ENCODE measurements at places on chromosomes 4 and X.

GRCh38 chrX:65667157-65667502, 324 bp upstream of the MSN start:
- no peak for DNase-seq

DNA sequence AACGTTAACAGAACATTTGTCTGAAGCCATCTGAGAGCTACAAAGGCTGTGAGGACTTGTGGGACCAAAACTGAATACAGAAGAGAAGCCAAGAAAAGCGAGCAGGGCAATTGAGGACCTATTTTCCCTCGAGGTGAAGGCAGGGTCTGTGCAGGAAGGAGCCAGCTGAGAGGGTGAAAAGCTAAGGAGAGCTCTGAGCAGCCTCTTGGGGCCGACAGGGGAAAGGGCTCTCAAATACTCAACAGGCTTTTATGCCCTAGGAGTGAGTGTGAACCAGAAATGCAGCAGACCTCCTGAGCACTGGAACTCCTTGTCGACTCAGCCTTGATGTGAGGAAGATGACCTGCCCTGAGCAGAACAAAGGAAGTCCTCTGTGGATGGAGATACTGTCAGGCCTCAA, 54.2 kb downstream of the C4orf50 start:
- no peak for DNase-seq

GRCh38 chr4:139457318-139457717, 3.4 kb downstream of the RAB33B start:
- no peak for DNase-seq

DNA sequence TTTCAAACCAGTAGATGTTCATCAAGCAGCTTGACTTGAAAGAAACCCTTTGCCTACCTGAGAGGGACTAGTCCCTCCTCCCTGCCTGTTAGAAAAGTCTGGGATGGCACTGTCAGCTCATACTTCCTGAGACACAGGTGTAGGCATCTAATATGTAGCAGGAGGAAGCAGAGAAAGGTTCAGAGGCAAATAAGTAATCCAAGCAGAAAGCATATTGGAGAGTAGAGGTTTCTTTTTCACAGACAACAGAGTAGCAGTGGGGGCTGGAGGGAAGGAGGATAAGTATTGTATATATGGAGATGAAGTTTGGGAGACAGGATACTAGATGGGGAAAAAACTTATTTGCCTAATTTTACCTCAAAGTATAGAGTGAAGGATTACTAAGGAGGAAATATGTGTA, 81.5 kb downstream of the FNIP2 start:
- DNase-seq: no peak

GRCh38 chr4:26765515-26765914, 95.1 kb upstream of the STIM2 start:
- no peak for DNase-seq

- DNase-seq: no peak
Observed at GRCh38 chrX:108148524-108148923, 56.9 kb downstream of the ATG4A start.

DNA sequence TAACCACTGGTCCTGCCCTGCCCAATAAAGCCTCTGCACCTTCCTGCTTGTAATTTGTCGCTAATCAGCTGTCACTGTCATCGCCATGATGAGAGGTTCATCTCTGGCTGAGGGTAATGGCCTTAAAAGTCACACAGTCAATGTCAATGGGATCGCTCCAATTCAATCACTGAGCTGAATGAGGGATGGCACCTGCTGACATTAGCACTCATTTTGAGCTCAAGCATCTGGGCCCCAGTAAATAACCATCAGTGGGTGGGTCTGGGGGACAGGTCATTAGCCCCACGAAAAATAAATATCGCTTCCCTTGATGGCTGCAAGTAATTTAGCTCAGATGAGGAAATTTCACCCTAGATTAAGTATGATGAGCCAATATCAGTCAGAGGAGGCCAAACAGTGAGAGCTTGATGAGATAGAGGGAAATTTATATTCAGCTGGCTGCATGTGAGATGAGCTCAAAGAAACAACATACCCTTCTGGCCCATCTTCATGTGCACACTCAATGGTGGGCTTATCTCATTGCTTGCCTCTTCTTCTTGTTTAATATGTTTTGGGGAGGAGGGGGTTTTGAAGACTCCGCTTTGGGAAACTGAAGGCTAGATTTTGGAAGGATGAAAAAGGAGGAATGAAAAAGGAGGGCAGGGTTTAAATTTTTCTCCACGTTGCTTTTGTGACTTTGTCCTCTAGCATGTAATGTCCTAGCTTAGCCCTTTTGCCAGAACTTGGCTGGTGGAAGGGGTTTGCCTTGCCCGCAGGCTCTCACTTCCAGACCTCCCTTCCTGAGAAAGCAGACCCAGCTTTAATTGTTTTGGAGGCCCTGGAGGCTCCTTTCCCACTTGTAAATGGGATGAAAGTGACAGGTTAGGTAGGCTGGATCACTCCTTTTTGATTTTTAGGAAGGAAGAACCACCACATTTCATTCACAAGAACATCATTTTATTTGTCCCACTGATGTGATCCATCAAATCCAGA, 84.8 kb upstream of the PAQR3 start:
- no peak for DNase-seq

DNA sequence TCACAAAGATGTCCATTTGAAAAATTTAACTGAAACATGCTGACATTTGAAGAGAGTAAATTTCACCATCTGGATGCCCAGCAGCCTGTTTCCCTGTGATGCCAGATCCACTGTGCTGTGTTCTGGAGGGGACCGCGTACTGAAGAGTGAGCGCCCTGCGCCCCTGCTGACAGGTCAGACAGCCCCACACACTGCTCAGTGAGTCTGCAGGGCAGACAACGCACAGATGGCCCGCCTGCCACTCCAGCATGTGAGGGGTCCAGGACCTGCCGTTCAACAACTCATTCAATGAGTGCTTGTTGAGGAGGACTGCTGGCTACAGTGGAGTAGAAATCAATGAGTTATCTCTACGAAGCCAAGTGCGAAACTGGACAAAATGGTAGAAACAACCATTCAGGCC, 49.2 kb downstream of the FGFRL1 start:
- no peak for DNase-seq

- no peak for DNase-seq
Observed at GRCh38 chr4:80897537-80898303, 132.8 kb upstream of the BMP3 start.

DNA sequence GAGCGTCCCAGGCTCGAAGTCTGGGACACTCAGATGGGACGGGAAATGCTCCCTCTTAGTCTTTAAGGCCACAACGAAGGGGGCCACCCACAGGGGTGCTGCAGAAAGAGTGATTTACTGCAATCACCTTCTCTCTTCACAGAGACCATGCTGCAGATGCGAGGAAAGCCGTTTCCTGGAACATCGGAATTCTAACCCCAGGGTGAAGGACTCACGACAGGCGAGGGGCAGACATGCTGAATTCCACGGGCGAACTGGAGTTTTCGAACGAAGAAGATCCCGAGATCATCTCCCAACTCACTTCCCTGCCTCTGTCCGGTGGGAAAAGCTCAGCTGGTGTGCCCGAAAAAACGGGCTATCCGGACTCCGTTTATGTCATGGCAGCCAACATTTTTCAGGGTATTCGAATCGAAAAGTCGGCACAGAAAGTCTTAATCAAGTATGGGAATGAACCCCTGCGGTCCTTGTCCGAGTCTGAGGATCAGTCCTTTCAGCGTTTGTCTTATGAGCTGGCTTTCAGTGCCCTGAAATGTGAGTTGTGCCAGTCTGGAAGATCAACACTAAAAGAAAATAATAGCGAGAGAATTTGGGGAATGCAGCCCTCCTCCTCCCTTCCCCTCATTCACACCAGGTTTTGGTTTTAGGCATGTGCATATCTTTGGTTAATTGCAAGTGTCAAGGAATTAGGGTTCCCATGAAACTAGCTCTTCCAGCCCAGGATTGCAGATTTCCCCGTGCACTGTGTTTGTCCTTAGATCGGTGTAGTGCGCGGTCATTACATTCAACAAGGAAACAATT, 905 bp downstream of the NSUN7 start:
- DNase-seq: no peak

DNA sequence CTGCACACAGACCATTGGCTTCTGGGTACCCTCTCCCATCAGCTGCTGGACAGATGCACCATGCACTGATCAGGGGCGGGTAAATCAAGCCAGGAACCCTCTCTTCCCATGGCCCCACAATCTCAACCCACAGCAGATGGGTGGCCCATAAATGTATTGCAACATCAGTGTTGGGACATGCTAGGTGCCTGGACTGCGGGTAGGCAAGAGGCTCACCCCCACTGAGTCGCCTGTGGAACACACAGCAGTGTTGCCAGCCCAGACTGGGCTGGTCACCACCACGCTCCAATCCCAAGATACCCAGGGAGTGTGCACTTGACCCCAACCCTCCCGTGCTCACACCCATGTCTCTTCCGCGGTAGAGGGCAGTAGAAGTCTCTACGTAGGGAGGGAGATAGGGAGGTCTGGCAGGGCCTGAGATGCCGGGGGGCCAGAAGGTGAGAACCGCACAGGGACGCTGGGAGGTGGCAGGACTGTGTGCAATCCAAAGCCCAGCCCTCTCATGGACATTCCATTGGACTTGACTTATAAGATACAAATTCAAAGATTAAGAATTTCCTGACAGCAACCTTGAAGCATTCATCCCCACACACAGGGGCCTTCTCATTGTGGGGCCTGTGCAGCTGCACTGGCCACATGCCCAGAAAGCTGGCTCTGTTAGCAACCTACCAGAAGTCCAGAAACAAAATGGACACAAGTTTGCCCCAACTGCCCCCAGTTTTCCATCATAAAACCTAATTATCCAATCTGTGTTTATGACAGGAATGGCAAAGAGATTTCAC, 183.7 kb downstream of the NSUN7 start:
- peak; percentile 67 for DNase-seq

DNA sequence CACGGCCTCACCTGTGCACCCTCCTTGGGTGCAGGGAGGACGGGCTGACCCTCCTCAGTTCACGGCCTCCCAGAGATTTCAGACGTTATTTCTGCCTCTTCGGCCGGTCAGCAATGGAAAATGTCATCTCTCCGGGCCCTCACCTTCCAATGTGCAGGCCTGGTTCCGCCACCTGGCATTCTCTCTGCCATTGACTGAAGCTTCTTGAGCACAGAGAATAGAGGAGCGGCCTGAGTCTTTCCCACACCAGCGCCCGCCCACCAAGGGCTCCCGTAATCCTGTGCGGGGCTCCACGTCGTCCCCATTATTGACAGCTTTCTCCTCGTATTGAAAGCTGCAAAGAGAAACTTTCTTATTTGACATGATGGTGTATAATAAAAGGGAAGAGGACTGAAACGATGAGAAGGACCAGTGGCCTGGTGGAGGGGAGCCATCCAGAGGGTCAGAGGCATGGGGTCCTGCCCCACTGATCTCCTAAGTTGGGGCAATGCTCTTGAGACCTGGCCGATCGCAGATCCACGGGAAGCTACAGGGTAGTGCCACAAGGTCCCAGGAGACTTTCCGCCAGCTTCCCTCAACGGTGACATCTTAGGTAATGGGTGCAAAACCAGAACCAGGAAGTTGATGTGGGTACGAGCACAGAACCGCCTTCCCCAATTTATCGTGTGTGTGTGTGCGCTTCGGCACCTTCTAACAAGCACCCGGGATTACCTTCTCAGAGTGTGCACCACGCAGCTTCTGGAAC, 20.6 kb downstream of the HTRA3 start:
- no peak for DNase-seq

GRCh38 chrX:3940000-3940610, 226.7 kb upstream of the PRKX start:
- DNase-seq: no peak

DNA sequence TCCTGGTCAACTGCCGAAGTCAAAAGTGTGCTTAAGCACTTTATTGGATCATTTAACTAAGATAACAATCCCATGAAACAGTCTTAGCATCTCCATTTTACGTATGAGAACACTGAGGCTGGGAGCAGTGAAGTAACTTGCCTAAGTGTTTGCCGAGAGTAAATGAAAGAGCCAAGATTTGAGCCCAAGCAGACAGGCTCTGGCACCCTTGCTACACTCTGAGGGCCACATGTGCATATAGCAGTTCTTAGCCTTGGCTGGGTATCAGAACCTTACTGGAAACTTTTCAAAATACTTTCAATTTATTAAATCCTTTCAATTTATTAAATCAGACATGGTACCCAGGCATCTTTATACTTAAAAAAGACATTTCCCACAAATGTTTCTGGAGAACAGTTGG, 225.9 kb downstream of the NR3C2 start:
- DNase-seq: no peak

DNA sequence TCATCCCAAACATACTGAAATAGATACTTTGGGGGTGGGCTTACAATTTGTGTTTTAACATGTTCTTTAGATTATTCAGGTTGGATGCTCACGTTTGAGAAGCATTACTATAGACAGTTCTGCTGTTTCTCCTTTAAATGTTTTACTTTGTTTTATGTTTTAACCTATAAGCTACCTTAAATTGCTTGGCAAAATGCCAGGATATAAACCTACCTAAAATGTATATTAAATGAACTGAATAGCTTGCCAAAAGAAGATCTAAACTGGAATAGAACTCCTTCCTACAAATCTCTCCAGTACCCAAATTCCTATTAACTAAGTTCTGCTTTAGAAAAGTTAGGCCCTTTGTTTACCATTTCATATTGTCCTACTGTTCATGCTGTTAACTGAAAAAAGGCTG, 124.4 kb downstream of the TBX22 start:
- no peak for DNase-seq

DNA sequence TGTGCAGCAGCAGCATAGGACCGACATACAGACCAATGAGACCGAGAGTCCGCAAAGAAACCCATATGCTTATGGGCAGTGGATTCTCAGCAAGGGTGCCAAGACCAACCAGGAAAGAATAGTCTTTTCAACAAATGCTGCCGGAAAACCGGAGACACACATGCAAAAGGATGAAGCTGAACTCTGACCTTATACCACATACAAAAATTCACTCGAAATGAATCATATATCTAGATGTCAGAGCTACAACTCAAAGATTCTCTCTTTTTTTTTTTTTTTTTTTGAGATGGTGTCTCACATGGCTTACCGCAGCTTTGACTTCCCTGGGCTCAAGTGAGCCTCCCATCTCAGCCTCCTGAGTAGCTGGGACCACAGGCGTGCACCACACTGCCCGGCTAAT, 16.0 kb upstream of the MXD4 start:
- DNase-seq: no peak

DNA sequence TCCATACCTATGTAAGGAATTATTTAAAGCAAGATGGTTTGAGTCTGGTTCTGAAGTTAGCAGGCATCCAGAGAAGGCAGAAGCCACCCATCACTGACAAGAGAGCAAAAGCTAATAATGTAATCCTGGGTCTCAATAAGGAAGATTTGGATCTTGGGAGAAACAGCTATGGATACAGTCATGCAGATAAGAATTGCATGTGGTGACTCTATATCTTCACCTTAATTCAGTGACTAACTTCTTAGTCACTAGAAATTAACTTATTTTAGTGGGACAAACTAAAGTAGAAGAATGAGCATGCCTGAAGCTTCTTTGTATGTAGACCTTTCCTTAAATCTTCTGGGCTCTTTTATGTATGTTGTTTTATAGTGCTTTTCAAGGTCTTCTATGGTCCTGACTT, 66.6 kb downstream of the ATP10D start:
- no peak for DNase-seq

DNA sequence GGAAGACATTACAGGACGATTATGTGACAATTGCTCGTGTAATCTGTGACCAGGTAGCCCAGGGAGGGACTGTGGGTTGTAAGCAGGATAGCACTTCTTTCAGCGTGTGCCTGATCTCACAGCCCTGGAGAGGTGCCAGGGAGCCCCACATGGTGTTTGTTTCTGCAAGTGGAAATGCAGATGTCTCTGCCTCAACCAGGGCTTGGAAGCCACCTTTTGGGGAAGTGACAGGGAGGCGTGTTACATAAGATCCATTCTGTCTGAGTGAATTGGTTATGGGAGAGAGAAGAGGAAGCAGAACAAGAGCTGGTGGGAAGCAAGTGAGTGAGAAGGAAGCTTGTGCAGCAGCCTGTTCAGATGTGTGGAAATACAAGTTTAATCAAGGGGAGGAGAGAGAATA, 104.5 kb upstream of the GATB start:
- DNase-seq: no peak

Measured in nucleus accumbens (tissue), 56 donors.